ENCODE measurements at places on chromosomes 16 and 17.

DNA sequence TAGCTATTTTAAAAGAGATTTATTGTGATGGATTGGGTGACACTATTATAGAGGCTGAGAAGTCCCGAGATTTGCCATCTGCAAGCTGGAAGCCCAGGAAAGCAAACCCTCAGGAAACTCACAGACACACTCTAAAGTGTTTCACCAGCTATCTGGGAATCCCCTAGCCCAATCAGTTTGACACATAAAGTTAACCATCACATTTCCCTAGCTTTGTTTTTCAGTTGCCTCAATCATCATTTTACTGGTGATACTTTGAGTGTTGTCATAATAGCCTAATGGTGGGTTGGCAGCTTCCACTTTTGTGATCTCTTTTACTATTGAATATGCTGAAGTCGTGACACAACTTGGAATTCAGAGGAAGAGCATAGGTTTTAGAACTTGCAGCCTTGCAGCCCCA is 1.8 kb downstream of the SGF29 start:
- DNase-seq = no peak

DNA sequence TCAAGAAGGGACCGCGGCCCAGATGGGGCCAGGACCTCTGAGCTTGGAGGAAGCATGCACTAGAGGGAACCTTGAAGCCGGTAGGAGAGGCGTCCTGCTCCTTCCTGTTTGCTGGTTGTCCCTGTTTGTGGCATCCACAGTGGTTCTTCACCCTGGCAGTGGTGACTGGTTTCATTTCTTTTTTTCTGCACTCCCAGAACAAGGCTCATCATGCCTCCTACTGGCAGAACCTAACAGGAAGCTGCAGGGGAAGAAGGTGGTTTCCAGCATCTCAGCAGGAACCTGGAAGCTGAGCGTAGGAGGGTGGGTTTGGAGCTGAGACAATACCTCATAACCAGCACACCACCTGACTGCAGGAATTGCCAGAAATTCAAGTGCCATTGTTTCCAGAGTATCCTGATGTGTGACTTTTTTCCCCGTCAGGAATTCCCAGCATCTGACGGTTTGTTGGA is 5.8 kb downstream of the TMEM231 start:
- no peak for DNase-seq

- DNase-seq = no peak
Measured at GRCh38 chr16:67675999-67676398, 9.4 kb downstream of the C16orf86 start.

- no peak for DNase-seq
Measured at GRCh38 chr17:41500131-41500911, 5.1 kb downstream of the KRT13 start.

DNA sequence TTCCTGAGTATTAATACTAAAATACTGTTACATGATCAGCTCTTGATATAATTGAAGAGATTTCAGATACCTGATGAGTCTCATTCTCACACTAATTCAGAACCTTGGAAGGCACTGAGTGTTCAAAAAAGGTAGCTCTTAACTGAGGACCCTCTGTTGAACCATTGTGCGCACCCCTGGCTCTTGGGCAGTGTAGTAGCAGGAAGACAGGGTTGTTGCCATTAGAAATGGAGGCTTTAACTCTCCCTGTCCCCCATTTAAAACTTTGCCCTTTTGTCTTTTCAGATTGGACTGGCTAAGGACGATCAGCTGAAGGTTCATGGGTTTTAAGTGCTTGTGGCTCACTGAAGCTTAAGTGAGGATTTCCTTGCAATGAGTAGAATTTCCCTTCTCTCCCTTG is 1.8 kb downstream of the EIF1 start:
- no peak for DNase-seq

- DNase-seq = no peak
Measured at GRCh38 chr17:13462146-13462545, 139.6 kb downstream of the HS3ST3A1 start.

GRCh38 chr16:35599429-35600160 is 2140.2 kb downstream of the TP53TG3F start:
- DNase-seq = no peak

DNA sequence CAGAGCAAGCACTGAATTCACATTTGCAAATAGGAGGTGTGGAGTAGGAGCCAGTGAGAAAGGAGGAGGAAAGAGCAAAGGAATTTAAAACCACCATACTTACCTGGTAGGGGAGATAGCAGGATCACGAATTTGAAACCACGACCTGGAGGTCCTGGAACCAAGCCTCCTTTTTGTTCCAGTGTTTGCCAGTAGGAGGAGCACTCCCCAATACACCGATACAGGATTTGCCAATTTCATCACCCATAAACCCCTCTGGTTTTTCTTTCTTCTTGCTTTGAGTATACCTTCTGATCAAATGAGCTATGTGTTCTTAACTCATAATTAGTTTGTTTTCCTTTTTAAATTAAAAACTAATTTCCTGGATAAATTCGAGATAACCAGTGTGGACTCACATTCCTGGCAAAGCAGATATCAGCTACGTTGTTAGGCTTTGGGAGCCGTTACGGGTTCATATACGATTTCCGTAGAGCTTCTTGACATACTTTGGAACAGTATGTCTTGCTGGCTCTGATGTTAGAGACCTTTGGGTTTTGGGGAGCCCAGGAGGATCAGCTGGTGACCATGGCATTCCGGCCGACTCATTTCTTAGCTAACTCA is 22.7 kb downstream of the BCO1 start:
- DNase-seq = no peak

- no peak for DNase-seq
Measured at GRCh38 chr16:57982385-57982784, 11.5 kb upstream of the CNGB1 start.

DNA sequence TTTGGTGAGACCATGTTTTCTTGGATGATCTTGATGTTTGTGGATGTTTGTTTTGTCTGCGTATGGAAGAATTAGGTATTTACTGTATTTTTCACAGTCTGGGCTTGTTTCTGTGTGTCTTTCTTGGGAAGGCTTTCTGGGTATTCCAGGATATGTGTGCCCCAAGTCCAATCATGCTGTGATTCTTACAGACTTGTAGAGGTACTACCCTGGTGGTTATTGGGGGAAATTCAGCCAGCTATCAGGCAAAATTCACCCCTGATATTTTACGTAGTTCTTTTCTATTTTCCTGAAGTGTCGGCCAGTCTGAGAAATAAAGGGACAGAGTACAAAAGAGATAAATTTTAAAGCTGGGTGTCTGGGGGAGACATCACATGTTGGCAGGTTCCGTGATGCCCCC is 33.4 kb upstream of the ARL4D start:
- DNase-seq = no peak

DNA sequence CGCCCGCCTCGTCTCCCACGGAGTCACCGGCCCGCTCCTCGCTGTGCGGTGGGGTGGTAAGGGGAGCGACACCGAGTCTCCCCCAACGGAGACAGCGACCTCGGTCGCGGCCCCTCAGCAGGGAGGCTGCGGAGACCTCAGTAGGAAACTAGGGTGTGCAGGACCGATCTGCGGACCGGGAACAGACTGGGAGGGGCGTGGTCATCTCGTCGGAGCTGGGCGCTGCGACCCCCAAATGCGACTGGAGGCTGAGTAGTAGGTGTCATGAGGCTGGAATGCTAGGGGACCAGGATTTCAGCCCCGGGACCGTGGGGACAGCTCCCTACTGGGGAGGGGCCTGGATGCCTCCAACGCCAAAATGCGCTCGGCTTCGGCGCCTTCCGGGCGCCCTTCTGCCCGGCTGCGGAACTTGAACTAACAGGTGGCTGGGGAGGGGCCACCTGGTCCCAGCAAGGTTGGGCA is 1.3 kb downstream of the CACNG4 start:
- no peak for DNase-seq

DNA sequence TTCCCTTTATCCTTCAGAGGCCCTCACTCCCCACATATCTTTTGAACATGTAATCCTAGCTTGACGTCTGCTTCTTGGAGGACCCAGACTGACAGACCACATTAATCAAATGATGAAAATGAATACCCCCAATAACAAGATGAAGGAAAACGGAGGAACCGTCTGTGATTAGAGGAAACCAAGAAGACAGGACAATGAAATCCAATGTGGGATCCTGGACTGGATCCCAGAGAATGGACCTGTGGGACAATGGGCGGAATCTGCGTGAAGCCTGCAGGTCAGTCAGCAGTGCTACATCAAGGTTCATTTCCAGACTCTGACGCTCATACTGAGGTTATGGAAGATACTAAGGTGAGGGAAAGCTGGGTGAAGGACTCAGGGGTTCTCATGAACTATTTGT is 35.9 kb downstream of the MBTPS1 start:
- DNase-seq = no peak
